Neural progenitor cell (in vitro differentiated cells): ENCODE measurements at places on chromosomes 5 and 9. TPM values are rescaled to one million over a fixed set of nuclear protein-coding genes. Genes with fewer than 3 reads are reported as not detected.

- DNase-seq: no peak
These were observed 21.0 kb downstream of the NIPBL start for GRCh38 chr5:36897616-36898015.

GRCh38 chr9:134913713-134914500, 3.8 kb downstream of the FCN1 start:
- no peak for DNase-seq

GRCh38 chr5:36181774-36182173, 29.9 kb downstream of the SKP2 start:
- DNase-seq: no peak

- no peak for DNase-seq
These were observed 44.8 kb upstream of the SNX2 start for GRCh38 chr5:122730037-122730436.

Gene TAF11L13
- total RNA-seq: not detected in 2 replicates

Gene SLC25A48
- total RNA-seq: not detected in 2 replicates

Gene FAM78A
- total RNA-seq: 0.32 and 1.5 TPM in 2 replicates

Gene GABRA6
- not detected in 2 replicates for total RNA-seq
